ENCODE measurements at places on chromosomes 16 and 17.

GRCh38 chr16:22054847-22055590 lies 37.3 kb upstream of the VWA3A start:
- no peak for DNase-seq

DNA sequence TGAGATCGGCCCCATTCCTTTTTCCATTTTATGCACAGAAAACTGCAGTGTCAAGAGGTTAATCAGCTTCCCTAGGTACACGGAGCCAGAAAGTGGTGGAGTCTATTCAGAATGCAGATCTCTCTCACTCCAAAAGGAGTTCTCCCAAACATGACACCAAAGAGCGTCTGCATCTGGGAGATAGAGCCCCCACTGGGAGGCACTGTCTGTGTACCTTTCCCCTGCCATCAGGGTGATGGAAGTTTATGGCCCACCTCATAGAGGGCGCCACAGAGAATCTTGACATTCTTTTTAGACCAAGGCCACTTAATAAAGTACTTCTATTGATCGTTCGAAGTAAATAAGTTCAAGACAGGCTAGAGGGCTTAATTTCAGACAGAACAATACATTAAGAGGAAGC lies 493.7 kb upstream of the ERCC4 start:
- DNase-seq: no peak

GRCh38 chr16:67608364-67608763 lies 36.6 kb upstream of the CARMIL2 start:
- no peak for DNase-seq

GRCh38 chr17:19937522-19937921 lies 40.1 kb downstream of the AKAP10 start:
- DNase-seq: no peak

DNA sequence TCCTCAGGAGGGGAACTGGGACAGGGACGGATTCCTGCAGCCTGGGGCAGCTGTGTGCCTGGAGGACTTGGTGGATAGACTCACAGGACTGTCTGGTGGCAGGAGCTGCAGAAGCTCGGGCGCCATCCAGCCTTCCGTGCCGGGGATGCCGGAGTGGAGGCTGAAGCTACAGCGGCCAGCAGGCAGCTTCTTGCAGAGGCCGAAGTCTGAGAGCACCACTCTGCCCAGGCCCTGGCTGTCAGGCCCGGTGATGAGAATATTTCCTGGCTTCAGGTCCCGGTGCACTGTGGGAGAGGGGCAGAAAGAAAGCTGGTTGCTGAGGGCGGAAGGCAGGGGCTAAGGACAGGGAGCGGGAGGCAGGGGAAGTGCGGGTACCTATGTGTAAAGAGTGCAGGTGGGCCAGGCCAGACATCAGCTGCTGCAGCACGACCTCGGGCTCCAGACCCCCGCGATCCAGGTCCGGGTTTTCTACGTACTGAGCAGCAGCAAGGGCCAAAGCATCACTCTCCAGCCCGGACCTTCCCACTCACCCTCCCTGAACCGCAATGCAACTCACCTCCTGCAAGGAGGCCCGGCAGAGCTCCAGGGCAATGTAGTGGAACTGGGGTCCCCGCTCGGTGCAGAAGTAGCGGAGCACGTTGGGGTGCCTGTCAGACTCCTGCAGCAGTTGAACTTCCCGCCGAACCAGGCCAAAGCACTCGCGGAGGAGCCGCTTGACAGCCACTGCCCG lies 16.1 kb downstream of the PLK1 start:
- no peak for DNase-seq

DNA sequence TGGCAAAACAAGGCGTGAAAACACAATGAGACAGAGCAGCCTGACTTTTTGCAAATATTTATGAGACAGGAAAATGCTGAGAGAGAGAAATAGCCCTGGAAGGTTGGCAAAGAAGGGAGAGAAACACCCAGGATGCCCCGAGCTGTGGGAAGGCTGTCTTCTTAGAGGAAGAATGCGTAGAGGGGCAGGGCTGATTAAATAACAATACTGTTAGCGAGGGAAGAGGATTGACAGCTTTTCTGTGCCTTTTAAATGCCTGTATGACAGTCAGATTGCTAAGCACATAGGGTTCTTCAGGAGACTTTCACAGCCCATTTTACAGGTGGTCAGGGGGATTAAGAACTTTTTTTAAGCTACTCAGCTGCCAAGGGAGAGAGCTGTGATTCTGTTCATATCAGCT lies 219.2 kb downstream of the SHISA9 start:
- DNase-seq: no peak

DNA sequence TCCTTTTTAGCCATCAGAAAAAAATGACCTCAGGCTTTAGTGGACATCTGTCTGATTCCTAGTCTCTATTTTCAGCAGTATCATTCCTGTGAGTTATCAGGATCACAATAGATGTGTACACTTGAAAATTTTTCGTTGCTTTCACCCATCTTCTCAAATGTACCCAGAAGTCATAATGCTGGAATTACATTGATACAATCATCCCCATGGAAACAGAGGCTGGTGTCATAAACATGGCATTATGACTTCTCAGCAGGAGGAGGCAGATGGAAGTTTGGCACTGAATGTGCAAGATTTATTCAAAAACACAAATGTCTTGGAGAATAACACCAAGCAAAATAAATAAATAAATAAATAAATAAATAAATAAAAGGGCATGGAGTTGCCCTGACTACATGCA lies 292.5 kb downstream of the PHKB start:
- no peak for DNase-seq

- DNase-seq: no peak
Measured at GRCh38 chr17:50675627-50676026, 32.1 kb downstream of the ANKRD40 start.

DNA sequence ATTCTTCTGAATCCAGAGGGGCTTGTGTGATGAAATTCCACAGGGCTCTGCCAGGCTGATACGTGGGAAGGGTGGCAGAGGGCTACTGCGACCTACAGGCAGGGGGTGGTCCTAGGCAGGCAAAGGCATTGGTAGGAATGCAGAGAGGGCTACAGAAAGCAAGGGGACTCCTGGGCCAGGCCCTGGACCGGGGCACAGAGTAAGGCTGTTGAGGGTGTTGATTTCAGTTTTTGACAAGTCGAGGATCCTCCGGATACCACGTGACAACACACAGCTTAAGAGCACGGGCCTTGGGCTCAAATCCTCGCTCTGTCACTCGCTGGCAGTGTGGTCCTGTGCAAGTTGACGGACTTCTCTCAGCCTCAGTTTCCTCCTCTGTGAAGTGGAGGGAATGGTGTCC lies 19.1 kb upstream of the DOC2B start:
- no peak for DNase-seq

GRCh38 chr16:73794994-73795393 lies 501.6 kb upstream of the PSMD7 start:
- DNase-seq: no peak

- DNase-seq: peak; percentile 20
Measured at GRCh38 chr16:70685938-70686375, at the start of gene MTSS2. Gene MTSS2, minus strand, starts transcription at chr16:70686053. Its CDS starts 262 bp downstream, at chr16:70685791.

DNA sequence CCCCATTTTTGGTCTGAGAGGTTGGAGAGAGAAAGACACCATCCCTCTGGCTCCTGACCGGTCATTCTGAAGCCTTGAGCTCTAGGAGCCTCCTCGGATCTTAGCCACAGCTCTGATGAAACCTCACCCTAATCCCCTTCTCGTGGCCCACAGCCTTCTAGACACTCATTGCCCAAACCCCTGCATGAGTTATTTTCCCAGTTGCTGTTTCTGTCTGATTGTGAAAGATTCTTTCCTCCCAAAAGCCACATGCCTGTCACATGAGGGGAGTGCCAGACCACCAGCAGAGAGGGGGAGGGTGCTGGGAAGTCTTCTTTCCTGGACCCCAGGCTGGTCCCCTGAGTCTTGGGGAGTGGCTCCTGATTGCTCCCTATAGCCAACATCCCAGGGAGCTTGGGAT lies 17.6 kb upstream of the ABR start:
- DNase-seq: peak; percentile 80

- no peak for DNase-seq
Measured at GRCh38 chr16:968620-969019, 2.2 kb downstream of the LMF1 start.

DNA sequence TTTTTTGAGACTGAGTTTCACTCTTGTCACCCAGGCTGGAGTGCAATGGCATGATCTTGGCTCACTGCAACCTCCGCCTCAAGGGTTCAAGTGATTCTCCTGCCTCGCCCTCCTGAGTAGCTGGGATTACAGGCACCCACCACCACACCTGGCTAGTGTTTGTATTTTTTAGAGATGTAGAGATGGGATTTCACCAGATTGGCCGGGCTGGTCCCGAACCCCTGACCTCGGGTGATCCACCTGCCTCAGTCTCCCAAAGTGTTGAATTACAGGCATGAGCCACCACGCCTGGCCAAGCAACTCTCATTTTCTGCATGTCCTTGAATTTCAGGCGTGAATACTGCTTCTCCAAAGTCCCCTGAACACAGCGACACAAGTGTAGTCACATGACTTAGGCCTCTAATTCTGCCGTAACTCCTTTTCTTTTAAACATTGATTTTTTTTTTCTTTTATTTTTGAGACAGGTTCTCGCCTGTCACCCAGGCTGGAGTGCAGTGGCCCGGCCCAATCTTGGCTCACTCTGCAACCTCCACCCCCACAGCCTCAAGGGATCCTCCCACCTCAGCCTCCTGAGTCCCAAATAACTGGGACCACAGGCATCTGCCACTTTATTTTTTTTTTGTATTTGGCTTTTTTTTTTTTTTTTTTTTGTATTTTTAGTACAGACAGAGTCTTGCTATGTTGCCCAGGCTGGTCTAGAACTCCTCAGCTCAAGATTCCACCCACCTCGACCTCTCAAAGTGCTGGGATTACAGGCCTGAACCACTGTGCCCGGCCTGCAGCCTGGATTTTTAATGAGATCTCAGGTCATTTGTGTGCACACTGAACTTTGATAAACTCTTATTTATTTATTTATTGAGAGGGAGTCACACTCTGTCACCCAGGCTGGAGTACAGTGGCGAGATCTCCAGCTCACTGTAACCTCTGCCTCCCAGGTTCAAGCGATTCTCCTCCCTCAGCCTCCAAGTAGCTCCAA lies 124.6 kb downstream of the KCNJ18 start:
- DNase-seq: no peak
